ENCODE measurements at places on chromosomes 2 and 18. TPM values are rescaled to one million over a fixed set of nuclear protein-coding genes. Genes with fewer than 3 reads are reported as not detected.

Gene CAMKMT
- total RNA-seq: 11.9 TPM

Gene COLEC11
- total RNA-seq: 1.1 TPM

Gene SCG2
- 0.80 TPM for total RNA-seq

Gene C2orf66
- 0.36 TPM for total RNA-seq

Gene RNU2-63P
- total RNA-seq: 10.3 TPM

Gene ATAD2B
- total RNA-seq: 42.2 TPM

Gene MARCHF7
- 92.2 TPM for total RNA-seq

Gene SRD5A2
- total RNA-seq: not detected

Gene NBAS
- total RNA-seq: 51.3 TPM

Gene ITM2C
- total RNA-seq: 136 TPM

Gene LRRFIP1
- total RNA-seq: 84.8 TPM
